ENCODE measurements at places on chromosomes 16 and 17. TPM values are rescaled to one million over a fixed set of nuclear protein-coding genes. Genes with fewer than 3 reads are reported as not detected.
A peak's percentile ranks its signal among the peaks of the same experiment; 100 is the strongest.

DNA sequence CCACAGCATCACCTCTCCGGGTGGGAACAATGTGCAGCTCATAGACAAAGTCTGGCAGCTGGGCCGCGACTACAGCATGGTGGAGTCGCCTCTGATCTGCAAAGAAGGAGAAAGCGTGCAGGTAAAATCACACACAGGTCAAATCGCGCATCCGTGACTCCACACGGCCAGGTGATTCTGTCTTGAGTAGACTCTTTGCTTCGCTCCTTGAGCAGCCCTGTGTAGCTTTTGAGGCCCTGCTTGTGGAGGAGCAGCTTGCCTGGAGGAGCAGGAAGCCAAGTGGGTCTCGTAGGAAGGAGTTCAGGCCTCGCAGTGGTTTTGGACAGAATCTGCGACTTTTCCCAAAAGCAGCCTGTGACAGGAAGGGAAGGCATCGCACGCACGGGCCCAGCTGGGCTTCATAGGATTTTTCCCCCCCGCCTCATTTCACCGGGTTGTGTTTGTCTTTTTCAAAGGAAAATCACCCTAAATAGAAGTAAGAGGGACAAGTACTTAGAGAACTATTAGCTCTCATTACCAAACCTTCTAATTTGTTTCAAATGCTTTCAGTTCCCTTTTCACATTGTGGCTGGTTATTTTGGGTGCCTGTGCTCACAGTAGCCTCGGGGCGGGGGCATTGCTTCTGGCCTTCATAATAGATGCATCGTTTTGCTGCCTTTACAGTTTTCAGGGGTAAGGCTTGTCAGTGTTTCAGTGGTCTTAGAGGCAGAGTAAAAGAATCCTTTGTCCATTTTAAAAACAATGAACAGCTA lies 71.5 kb downstream of the SEC14L1 start:
- no peaks in the 10 kb centered on the region for H3K4me1 ChIP-seq
- peak; percentile 48 for DNase-seq
- no peaks in the 10 kb centered on the region for H3K27me3 ChIP-seq
- peak overlapping the region; percentile 33 for H3K27ac ChIP-seq
- no peaks in the 10 kb centered on the region for H3K36me3 ChIP-seq
- H3K4me3 ChIP-seq, result no peak overlapping the region

GRCh38 chr17:82108961-82109475 lies 11.0 kb upstream of the FASN start:
- no peaks in the 10 kb centered on the region for H3K36me3 ChIP-seq
- peaks cover 20% of the 10 kb centered on the region for H3K4me1 ChIP-seq
- H3K27me3 ChIP-seq, result no peaks in the 10 kb centered on the region

GRCh38 chr16:81366316-81366932 lies 51.7 kb downstream of the GAN start:
- H3K36me3 ChIP-seq, result peaks cover 28% of the 10 kb centered on the region
- no peak overlapping the region for H3K27ac ChIP-seq
- no peaks in the 10 kb centered on the region for H3K27me3 ChIP-seq

- DNase-seq, result no peak
- H3K4me1 ChIP-seq, result no peaks in the 10 kb centered on the region
- no peak overlapping the region for H3K4me3 ChIP-seq
- no peaks in the 10 kb centered on the region for H3K36me3 ChIP-seq
- no peak overlapping the region for H3K27ac ChIP-seq
These were observed 1147.3 kb upstream of the GOT2 start for GRCh38 chr16:59881376-59881775.

DNA sequence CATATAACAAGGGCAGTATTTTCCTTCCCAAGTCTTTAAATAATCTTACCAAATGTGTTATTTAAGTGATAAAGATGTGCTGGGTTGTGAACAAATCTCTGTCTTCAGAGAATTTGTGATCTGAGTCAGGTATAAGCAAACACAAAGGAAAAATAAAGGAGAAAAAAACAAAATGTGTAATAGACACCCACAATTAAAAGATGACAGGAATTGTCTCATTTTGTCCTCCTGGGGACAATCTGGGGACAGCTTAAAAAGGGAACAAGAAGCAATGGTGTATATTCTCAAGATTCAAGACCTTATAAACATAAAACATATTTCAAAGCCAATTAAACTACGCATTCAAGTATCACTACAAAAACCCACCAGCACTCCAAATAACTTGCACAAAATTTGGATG lies 107.2 kb downstream of the TRIM37 start:
- no peak for DNase-seq
- peaks cover 2% of the 10 kb centered on the region for H3K4me1 ChIP-seq
- no peaks in the 10 kb centered on the region for H3K36me3 ChIP-seq
- H3K4me3 ChIP-seq, result no peak overlapping the region

- no peak overlapping the region for H3K4me3 ChIP-seq
- no peak for DNase-seq
- H3K36me3 ChIP-seq, result no peaks in the 10 kb centered on the region
These were observed 5.2 kb upstream of the RAI1 start for GRCh38 chr17:17675925-17676534.

DNA sequence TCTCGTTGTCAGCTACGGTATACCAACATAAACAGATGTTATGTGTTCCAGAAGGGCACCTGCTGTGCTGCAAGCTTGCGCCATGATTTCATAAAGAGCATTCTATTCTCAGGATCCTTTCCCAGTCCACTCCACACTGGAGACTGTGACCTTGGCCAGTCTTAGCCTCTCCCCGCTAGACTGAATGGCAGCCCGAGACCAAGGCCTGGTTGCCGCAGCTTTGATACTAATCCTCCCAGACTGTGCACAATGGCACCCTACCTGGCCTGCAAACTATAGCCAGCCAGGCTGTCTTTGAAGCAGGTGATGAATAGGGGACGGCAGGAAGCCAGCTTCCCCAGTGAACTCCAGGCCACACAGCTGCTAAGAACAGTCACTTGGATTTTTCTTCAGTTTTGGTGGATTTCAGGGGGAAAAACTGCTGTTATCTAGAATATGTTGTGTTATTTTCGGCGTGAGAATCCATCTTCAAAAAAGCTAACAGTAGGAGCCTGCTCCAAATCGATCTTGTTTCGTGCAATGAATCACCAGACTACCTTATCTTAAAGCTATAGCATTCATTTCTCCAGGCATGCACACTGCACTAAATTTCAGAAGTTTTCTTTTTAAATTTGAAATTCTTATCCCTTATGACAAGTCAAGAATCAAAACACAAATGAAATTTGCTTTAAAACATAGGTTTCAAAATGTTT lies 289.0 kb downstream of the CEP112 start:
- H3K27me3 ChIP-seq, result no peaks in the 10 kb centered on the region
- H3K27ac ChIP-seq, result no peak overlapping the region
- H3K4me1 ChIP-seq, result no peaks in the 10 kb centered on the region
- H3K36me3 ChIP-seq, result no peaks in the 10 kb centered on the region
- DNase-seq, result no peak

- no peaks in the 10 kb centered on the region for H3K4me1 ChIP-seq
- H3K27ac ChIP-seq, result no peak overlapping the region
- H3K4me3 ChIP-seq, result no peak overlapping the region
These were observed 231.1 kb downstream of the SOX9 start for GRCh38 chr17:72351884-72352346.

DNA sequence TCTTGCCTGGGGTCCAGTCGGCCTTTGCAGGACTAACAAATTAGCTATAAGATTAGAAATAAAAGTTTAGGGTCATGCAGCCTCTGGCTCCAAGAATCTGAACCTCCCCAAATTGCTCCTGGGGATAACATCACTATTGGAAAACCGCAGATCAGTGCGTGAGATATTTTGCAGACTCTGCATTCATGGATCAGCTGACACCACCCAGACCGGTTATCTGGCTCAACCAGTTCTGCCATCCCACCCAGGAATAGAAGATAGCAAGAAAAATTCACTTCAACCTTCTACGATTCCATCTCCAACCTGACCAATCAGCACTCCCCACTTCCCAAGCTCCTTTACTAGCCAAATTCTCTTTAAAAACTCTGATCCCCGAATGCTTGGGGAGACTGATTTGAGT lies 4.3 kb upstream of the PGS1 start:
- no peak overlapping the region for H3K4me3 ChIP-seq
- DNase-seq, result no peak
- no peaks in the 10 kb centered on the region for H3K36me3 ChIP-seq
- no peak overlapping the region for H3K27ac ChIP-seq

GRCh38 chr16:16014329-16015224 lies 65.2 kb downstream of the ABCC1 start:
- H3K4me1 ChIP-seq, result peaks cover 6% of the 10 kb centered on the region
- H3K27ac ChIP-seq, result peak overlapping the region; percentile 18
- H3K36me3 ChIP-seq, result no peaks in the 10 kb centered on the region
- DNase-seq, result peak; percentile 24
- H3K4me3 ChIP-seq, result no peak overlapping the region

- DNase-seq, result no peak
- no peak overlapping the region for H3K4me3 ChIP-seq
- H3K36me3 ChIP-seq, result no peaks in the 10 kb centered on the region
- no peak overlapping the region for H3K27ac ChIP-seq
These were observed 385.9 kb upstream of the ZFHX3 start for GRCh38 chr16:73433731-73434307.

Gene METRNL
- 136 TPM for total RNA-seq

Gene CDH3
- 0.32 TPM for total RNA-seq

Gene ABCA8
- total RNA-seq, result 14.7 TPM
